ENCODE measurements at places on chromosomes 2 and 18.

GRCh38 chr2:144198116-144198515, 321.8 kb downstream of the ZEB2 start:
- DNase-seq = no peak

GRCh38 chr2:168119515-168120141, 127.8 kb downstream of the STK39 start:
- peak; percentile 44 for DNase-seq

GRCh38 chr2:26598336-26598995, 42.7 kb downstream of the CIB4 start:
- DNase-seq = no peak

- no peak for DNase-seq
Observed at GRCh38 chr18:2855560-2856350, 8.9 kb downstream of the EMILIN2 start.

DNA sequence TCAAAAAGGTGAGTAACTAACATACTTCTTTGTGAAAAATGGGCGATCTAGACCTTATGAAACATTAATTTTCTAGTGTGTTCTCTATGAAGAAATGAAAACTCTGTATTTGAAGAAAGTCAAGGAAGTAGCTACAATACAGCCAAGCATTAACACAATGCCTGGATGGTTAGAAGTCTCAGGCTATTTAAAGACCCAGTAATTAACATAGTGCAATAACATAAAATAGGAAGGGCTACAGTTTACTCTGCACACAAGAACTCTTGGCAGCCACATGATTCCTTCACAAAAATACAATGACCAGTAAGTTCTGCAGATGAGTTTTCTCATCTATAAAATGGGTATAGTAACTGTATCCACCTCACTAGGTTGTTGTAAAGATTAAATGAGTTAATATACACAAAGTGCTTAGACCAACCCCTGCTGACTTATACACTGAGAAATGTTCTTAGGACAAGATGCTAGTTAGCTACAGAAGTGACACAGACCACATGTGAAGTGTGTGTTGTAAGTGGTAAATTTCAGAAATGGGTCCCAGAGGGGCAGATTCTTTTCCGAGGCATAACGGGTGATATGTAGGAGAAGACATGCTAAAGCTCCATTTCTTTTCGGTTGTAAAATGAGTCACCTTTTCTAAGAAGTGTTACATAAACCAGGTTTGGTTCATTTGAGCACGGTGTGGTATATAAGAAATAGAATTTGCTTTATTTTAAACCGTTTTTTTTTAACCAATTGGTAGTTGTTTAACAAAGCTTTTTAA, 61.8 kb downstream of the CXCR4 start:
- no peak for DNase-seq

DNA sequence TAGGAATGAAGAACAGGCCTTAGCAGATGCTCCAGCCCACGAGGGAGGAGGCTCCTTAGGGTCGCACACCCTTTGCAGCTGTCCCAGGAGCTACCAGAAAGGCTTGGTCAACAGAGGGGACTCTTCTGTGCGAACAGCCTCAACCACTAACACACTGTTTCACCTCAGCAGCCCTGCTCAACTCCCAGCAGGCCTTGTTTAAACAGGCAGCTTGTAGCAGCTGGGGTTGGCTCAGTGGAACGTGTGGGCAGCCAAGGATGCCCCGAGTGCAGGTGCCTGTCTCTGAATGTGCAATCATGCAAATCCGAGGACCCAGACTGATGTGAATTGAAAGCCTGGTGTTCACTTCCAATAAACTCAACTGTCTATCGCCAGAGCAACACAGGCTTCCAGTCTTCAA, 88.7 kb upstream of the CXCR4 start:
- DNase-seq = no peak

DNA sequence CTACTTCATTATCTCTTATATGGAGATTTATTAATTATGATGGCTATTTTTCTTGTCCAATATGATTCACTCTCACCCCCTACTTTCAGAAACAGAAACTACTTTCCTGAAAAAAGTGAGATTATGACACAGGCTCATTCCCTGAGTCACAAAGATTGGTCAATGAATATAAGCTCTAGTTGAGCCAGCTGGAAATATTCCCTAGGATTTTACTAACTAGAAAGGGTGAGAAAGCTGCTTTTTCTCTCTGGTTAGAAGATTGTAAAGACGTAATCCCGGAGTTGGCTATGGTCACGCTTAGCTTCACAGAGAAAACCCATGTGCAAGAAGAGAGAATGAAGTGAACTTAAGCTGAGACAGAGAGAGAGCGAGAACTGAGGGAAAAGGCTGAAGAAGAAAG, 223.7 kb upstream of the SMAD7 start:
- DNase-seq = no peak

DNA sequence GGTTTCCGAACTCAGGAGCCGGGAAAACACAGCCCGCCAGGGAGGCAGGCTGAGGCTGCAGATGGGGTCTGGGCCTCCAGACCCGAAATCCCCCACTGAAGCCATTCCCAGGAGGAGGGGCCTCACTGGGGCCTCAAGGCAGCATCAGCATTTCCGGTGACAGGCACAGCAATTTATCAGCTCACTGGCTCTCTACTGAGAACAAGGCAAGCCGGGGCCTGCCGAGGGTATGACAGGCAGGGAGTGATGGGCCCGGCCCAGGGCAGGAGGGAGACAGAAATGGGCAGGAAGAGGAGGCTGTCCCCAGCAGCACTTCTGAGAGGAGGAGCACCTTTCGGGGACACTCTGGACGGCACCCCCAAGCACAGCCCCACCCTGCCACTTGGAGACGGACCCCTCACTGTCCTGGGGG, 12.5 kb downstream of the SDC1 start:
- peak; percentile 64 for DNase-seq

GRCh38 chr18:76507830-76508385, 12.9 kb upstream of the ZNF516 start:
- DNase-seq = no peak

DNA sequence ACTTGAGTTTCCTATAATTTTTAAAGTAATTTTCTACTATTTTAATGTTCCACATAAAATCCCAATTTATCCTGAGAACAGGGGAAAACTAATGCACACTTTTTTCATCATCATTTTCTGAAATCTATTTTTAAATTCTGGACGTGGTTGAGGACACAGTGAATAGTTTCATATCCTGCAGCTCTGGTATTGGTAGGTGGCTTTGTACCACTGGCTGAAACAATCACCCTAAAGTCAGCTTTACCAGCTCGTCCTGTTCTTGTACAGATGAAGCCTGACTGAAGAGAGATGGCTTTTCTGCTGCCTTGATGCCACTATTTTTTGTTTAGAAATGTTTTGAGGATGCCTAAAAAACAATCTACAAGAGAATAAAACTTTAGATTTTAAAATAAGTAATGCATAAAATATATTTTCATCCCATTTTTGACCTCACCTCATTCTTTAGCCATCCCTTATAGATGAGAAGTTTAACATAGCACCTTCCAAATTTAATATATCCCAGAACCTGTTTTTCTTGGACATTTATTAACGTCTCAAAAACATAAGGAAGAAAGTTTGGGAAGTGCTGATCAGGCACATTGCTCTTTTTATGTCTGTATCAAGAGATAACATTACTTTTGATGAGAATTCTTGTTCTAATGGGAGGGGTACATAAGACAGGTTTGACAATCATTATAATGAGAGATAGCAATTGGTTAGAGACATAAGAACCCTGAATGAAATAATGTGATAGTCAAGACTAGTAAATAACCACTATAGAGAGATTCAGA, 80.9 kb downstream of the GALNT1 start:
- DNase-seq = no peak

DNA sequence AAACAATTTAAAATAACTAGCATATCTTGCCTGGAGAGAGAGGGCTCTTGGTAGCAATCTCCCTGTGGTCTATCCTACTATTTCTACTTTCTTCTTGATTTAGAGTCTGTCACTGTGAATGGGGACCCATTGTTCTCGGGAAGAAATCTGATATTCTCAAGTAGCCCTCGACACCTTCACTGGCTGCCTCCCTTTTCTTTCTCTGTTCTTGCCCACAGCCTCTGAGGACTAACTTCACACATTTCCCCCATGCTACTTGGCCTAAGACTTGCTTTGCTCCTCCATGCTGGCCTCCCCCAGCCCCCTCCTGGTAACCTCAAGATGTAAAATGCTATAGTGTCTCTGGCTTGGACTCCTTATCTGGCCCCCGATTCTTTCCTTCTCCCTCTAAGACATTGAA, 58.8 kb upstream of the NT5C1B start:
- no peak for DNase-seq

GRCh38 chr2:225182126-225182525, 139.9 kb upstream of the DOCK10 start:
- no peak for DNase-seq

DNA sequence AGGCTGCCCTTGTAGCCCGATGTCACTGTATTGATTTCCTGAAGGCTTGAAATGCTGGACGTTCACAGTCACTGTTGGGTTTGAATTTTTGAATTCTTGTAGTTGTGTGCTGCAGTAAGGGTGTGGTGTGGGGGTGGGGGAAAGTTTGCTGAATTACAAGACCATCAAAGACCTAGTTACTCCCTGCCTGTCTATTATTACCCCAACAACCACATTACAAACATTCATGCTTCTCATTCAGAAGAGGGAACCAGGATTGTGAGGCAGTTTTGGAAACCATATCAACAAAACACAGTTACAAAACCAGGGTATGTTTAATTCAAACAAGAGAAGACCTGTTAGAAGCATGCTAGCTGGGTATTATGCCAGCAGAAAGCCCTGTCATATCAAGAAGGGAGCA, 85.8 kb downstream of the CLHC1 start:
- DNase-seq = no peak

- DNase-seq = no peak
Observed at GRCh38 chr2:16040271-16041010, 100.1 kb downstream of the MYCN start.

- no peak for DNase-seq
Observed at GRCh38 chr2:191675807-191676721, 1.9 kb upstream of the NABP1 start.

DNA sequence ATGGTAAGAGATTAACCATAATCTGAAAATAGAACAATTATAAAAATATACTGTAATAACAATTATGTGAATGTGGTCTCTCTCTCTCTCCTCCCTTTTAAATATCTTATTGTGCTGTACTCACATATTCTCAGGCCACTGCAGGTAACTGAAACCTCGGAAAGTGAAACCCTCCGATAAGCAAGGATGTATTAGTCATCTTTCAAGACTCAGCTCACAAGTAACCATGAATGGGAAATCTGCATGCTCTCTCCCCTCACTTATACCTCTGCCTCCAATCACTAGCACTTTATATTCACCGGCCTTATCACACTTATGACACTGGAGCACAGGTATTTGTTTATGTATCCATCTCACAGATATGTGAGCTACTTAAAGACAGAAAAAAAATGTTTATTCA, 139.7 kb downstream of the LRP2 start:
- DNase-seq = no peak

DNA sequence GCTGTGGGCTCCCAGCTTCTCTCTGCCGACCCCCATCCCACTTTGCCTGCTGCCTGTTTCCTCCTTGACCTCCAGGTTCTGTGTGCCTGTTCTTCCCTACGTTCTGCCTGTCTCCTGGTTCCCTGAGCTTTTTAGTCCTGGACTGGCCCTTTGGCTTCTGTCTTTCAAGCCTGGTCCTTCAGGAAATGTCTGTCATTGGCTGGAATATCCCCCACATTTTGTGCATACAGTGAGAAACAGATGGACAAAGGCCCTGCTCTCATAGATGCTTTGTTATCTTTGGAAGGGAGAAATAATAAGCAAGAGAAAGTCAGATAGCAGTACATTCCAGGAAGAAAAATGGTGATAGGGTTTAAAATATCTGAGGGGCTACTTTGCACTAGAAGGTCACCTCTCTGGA, 5.7 kb downstream of the MGAT5 start:
- DNase-seq = no peak

DNA sequence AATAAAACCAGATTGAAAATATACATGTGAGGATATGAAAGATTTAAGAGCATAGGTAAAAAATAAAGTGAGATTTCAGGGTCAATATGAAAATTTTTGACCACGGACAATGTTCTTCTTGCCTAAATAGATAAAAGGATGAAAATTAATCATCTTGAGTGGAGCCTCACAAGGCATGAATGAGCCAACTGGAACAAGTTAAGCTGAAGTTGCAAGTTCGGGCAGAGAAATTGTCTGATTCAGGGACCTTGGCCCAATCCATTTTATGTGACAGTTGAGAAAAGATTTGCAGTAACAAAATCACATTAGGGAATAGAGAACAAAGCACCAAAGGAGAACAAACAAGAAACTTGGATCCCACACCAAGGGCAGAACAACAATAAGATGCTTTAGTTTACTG, 305.3 kb downstream of the TMX3 start:
- DNase-seq = no peak

DNA sequence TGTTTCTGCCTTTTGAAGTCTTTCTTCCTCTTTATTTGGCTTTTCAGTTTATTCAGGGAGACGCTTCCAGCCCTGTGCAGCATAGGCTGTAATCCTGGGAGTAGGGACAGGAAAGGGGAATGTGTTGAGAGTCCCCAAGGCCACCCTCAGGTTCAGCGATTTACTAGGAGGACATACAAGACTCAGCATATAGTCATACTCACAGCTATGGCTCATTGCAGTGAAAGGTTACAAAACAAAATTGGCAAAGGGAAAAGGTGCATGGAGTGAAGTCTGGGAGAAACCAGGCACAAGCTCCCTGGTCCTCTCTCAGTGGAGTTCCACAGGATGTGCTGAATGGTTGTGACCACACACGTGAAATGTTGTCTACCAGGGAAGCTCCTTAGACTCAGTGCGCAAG, 49.6 kb upstream of the ZNF638 start:
- no peak for DNase-seq

DNA sequence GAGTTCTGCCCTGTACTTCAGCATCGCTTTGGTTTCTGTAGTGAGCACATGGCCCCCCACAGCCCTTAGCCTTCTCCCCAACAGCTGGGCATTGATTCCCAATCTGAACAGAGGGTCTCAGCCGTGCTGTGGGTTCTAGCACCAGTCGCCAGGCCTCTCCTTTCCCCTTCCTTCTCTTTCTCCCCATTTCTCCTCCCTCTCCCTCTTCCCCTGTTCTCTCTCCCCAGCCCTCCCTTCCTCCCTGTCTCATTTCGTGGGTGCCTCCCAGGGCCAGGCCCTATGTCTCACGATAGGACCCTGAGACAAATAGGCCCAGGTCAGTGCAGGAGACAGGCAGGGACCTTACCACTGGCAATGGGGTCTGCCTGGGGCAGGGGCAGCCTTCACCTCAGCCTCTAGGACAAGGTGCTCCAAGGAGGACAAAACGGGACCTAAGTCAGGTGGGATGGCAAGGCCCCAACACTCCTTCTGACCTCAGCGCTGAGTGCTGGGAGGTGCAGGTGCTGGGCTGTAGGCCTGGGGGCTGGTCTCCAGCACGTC, 143.4 kb upstream of the GPC1 start:
- no peak for DNase-seq

DNA sequence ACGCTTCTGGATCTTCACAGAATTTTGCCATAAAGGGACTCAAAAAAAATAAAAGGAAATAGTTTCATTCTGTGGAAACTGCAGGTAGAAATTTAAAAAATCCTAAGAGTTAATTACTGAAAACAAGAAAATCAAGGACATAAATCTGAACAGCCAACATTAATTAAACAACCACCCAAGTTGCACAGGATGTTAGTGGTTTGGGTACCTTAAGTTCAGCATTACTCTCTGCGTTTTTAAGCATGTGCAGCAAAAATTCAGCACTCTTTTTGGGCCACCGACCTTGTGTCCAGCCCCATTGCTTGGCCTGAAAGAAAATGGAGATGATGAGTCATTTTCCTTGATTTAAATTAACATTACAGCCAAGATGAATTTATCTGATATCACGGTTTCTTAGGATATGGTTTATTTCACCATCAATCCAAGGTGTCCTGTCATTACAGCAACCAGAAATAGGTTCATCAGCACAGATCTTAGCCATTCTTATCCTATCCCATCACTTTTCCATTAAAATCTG, 3.3 kb upstream of the C18orf32 start:
- DNase-seq = no peak

Data from left renal pelvis (tissue), 4 donors.